Adipocyte (in vitro differentiated cells): ENCODE measurements at places on chromosomes 16 and 17.
A peak's percentile ranks its signal among the peaks of the same experiment; 100 is the strongest.

DNA sequence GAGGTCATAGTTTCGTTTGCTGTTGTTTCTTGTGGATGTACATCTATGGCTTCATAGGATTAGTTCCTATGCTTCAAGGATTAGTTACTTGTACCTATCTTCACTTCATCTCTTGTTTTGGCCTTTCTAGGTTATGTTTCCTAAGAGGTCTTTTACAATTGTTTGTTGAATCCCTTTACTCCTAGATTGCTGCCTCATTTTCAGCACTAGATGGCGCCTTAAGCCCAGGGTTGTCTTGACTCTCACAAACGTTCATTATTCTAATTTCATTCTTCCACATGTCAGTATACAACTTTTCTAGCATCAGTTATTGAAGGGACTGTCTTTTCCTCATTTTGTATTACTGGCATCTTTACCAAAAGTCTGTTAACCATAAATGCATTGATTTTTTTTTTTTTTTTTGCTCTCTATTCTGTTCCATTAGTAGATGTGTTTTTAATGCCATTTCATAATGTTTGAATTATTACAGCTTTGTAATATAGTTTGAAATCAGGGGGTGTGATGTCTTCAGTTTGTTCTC is 45.0 kb upstream of the NACA2 start:
- peak; percentile 79 for DNase-seq

DNA sequence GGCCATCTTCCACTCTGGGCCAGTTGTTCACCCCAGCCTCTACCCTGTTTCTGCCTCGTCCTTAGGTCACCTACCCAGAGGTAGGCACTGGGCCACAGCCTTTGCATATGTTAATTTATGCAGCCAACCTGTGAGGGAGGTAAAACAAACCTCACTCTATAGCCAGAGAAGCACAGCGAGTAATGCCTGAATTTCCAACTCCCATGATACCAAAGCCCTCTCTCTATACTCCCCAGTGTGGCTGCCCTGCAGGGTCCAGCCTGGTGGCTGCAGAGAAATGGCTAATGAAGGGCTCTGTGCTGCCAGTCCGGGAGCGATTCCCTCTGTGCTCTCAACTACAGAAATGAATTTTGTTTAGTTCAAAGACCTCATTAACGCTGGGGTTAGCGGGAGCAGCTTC is 397.0 kb upstream of the CCL2 start:
- DNase-seq: no peak

- DNase-seq: no peak
Observed at GRCh38 chr16:75908331-75909117, 182.2 kb upstream of the CPHXL start.

GRCh38 chr16:87735270-87736007 is 30.3 kb downstream of the KLHDC4 start:
- DNase-seq: no peak

GRCh38 chr17:76368545-76368944 is 14.8 kb upstream of the PRPSAP1 start:
- peak; percentile 66 for DNase-seq

- DNase-seq: no peak
Observed at GRCh38 chr17:81163703-81164370, 1.5 kb upstream of the PVALEF start.

GRCh38 chr17:48184721-48185120 is 77.2 kb downstream of the SNX11 start:
- no peak for DNase-seq
